Activated T-cell treated with anti-CD3 and anti-CD28 coated beads, Interleukin-2, amount 50 U/mL, for 1 hour (primary cell): ENCODE measurements at places on chromosomes 3 and 15.

GRCh38 chr15:58454950-58455401 lies 23.2 kb downstream of the LIPC start:
- no peak for DNase-seq

DNA sequence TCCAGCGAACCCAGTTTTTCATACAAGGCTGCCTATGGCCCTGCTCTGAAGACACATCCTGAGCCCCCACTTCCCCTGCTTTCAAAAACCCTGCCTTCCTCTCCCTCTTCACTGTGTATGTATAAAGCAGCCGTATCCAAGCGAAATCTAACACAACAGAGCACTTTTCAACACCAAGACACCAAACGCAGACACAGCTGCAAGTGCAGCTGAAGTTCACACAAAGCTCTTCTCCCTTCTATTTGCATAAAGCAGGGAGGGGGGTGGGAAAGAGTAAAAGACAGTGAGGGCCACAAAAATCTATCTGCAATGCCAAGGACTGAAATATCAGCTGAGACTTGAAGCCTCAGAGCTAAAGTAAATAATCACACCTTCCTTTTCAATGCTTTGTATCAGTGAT lies 35.1 kb upstream of the CSPG5 start:
- DNase-seq: no peak

DNA sequence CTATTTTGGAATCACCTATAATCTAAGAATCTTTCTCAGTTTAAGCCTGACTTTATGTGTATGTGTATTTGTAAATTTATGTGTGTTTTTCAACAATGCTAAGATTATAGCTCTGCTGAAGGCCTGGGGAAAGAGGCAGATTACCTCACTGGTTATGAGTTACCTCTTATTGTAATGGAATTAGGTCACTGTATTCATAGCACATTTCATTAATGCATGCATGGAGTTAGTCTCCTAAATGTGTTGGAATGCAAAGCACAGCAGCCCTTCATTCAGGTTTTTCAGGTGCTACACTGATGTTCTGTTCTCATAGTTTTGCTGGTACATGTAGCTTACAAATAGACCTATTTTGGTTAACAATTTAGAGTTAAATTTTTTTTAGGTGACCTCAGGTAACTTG lies 9.5 kb downstream of the GPR87 start:
- DNase-seq: no peak

DNA sequence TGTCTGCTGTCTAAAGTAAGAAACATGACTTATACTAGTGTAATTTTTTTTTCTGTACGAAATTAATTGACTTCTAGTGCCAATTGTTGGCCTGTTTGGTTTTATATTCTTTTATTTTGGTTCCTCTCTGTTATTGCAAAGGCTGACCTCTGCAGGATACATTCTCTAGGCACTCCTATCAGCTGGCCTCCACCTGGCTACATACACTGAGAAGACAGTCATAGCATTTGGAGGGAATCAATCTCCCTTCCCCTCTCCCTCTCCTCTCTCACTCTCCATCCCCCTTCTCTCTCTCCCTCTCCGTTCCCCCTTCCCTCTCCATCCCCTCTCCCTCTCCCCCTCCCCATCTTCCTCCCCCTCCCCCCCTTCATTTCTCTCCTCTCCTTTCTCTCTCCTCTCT lies 116.7 kb downstream of the MCTP2 start:
- no peak for DNase-seq

DNA sequence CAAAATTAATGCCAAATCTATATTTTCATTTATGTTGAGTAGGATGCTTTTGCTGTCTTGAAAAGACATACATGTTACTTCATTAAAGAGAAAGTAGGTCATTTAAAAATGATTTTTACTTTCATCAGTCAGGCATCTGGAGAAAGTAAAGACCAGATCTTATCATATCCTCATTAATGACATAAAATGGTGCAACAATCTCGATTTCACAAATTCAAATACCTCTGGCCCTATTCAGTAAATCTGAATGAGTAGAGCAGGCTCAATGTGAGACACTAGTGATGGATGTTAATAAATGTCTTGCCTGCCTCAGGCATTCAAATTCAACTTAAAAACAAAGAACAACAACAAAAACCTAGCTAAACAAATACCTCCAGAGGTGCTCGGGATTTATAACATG lies 714.1 kb downstream of the NAALADL2 start:
- no peak for DNase-seq
